ENCODE measurements at places on chromosomes 2 and 18.

DNA sequence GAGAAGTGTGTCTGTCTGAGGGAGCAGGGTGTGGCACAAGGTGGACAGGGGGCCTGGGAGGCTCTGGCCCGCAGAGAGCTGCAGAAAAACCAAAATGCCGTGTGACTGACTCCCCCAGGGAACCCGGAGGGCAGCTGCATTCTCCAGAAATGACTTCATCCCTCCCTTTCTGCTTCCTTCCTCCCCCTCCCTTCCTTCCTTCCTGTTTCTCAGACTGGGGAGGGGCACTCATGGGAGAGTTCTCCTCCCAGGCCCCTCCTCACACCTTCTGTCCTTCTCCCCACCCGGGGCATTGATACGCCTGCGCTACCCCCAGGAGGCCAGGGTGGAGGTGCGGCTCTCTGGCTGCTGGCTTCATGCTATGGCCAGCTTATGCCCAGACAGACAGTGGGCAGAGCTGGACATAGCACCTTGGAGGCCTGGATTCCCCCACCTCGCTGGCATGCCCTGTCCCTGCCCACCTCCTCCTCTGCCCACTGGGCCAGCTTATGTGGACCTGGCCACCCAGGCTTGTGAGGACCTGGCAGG is 8.2 kb upstream of the GPR17 start:
- DNase-seq = no peak

DNA sequence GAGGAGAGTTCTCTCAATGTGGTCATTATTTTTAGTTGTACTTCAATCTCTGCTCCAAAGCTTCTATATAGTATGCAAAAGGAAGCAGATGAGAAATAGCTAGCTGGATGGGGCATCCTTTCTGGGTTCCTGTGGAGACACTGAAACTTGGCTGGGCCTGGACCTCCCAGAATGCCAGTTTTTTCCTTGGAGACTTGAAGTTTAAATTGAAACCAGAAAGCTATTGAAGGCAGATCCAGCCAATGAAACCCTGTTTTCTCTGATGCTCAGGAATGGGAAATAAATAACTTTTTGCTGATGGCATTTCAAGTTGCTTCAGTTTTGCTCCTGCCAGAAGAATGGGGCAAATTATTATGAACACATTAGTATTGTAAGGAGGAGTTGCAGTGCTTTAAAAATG is 2.9 kb downstream of the SETBP1 start:
- no peak for DNase-seq

DNA sequence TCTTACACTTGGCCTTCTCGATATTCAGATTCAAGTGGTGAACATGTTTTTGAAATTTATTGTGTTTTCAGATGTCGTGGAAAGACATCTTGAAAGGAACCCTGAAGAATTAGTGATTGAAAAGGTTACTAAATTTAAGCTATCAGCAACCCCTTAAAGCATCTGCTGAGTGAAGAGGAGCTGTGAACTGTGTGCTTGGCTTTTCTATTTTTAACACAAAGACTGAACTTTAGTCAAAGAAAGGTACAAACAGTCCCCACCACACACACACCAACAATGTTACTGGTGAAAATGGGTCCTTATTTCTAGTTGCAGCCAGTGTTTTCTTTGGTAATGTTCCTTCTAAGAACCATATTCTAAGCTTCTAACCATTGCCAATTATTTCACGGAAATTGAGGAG is 95.1 kb downstream of the CYRIA start:
- DNase-seq = no peak

DNA sequence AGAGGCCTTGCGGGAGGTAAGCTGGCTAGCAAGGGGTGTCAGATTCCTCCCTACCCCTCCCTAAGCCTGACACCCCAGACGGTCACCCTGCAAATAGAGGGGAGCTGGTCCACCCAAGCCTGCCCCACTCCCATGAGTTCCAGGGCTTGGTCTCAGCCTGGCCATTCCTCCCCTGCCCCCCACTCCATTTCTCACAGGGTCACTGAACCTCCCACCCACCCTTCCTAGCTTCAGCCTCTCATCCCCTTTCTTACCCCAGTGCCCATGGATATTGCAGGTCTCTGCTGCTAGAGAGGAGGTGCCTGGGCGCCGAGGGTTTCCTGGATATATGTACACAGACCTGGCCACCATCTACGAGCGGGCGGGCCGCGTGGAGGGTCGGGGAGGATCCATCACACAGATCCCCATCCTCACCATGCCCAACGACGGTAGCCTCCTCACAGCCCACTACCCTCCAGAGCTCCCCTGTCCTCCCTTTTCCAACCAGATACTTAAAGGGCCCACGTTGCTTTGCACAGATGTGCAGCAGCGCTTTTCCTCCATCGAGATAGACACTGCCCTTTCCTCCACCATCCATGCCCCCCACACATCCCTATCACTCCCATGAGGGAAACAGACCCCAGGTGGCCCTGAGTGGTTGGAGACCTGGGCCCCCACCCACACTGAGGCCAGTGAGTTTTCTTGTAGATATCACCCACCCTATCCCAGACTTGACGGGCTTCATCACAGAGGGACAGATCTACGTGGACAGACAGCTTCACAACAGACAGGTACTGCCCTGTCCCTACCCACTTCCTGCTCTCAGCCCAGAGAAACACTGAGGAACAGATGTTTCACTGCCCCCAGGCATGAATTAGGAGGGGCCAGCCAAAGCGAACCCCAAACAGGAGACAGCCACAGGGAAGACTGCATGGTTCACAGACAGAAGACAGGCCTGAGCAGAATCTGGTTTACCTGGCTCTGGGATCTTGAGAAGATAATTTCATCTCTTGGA is 15.2 kb upstream of the ANKRD53 start:
- no peak for DNase-seq

- no peak for DNase-seq
These were observed 251.3 kb downstream of the DLGAP1 start for GRCh38 chr18:4203568-4204437.

- DNase-seq = no peak
These were observed 293.5 kb upstream of the SLC39A10 start for GRCh38 chr2:195363496-195363895.

- DNase-seq = no peak
These were observed 245.2 kb downstream of the CDCA7 start for GRCh38 chr2:173599821-173600359.

DNA sequence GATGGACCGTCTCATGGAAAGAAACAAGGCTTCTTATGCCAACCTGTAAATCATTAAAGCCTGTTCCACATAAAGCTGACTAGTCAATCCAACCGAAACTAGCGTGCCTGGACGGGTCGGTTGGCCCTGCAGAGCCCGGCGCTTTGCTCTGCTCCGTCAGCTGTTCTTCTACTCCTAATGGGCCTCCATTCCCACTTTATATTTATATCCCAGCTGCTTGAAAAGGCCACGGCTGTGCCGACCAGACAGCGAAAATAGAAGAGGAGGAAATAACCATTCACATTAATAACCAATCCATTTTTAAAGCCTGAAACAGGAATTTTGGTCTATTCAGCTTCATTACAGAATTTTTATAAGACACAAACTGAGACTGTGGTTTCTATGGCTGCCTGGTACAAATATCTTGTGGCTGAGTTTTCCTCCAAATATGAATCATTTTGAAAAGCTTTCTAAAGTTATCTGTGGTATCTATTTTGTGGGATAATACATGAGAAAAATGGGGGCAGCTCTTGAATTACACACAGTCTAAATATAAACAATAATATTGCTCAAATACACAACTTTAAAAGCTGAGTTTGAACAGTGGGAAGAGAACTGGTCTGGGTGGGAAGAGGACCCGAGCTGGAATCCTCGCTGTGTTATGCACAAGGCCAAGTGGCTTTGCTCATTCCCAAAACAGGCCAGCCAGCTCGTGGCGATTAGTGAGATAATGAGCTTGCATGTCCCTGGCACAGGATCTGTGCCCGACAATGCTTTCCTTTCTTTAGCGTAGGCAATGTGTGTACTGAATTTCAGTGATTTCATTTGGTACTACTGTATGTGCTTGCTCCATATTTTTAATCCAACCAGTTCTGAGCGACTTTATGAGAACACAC is 10.5 kb upstream of the FAM124B start:
- peak; percentile 67 for DNase-seq

DNA sequence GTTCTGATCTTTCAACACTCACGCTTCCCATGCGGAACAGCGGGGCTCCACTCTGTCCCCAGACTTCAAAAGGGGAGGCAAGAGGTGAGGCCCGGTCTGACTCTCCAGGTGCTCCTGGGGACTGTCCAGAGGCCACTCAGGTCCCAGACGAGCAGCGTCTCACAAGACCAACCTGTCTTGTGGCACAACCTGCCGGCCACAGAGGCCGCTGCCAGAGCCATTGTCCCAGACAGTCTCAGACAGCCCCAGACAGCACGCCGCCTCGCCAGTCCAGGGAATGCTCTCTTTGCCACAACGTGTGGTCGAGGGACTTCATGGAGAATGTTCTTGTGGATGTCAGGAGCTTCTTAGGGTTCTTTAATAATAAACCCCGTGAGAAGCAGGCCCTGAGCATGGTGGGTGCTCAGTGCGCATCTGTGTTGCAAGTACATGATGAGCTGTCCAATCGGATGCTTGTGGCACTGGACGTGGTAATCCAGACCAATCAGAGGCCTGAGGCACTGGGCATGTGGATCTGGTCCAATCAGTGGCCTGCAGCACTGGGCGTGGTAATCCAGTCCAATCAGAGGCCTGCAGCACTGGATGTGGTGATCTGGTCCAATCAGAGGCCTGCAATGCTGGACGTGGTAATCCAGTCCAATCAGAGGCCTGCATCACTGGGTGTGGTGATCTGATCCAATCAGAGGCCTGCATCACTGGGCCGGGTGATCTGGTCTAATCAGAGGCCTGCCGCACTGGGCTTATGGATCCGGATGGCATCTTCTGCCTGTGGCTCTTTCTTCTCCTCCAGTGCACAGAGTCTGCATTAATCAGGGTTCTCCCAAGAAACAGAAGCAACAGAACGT is 76.4 kb downstream of the TMEM18 start:
- DNase-seq = no peak

DNA sequence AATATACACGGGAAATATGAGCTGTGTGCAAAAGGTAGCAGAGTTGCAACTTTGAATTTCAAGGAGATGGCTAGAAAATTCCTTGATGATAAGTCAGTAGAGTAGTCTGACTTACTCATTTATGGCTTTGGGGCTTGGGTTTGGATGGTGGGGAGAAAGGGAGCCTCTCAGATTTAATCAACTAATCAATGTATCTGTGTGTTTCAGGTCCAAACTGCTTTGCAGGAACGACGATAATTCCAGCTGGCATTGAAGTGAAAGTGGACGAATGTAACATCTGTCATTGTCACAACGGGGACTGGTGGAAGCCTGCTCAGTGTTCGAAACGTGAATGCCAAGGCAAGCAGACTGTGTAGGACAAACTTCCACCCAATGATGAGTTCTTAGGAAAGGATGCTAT is 164.6 kb downstream of the VWC2L start:
- no peak for DNase-seq

DNA sequence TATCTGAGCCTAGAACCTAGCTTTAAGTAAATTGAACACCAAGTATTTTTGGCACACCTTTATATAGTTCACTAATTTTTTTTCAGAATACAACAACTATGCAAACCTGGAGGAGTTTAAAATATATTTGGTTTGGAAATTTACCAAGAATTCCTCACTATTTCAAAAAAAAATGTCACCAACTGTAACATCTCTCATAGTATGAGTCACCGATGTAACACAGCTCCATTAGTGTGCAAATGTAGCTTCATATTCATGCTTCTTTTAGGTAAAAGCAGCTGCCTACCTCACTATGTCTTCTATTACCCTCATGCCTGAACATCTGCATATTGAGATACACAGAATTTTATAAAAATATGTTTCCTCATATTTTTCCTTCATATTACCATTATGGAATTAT is 80.5 kb downstream of the NRXN1 start:
- no peak for DNase-seq

GRCh38 chr18:45836242-45837205 is 11.0 kb downstream of the SIGLEC15 start:
- no peak for DNase-seq

Data from NCI-H1105 (cell line).